Suprapubic skin (tissue), 4 donors: ENCODE measurements at places on chromosomes 4 and X. TPM values are rescaled to one million over a fixed set of nuclear protein-coding genes. Genes with fewer than 3 reads are reported as not detected.

P2RY10 gene
- total RNA-seq: not detected

HADH gene
- total RNA-seq: 39.4 TPM

F11 gene
- not detected for total RNA-seq

COQ2 gene
- 14.3 TPM for total RNA-seq

NDP gene
- not detected for total RNA-seq

ADRA2C gene
- 3.3 TPM for total RNA-seq

F8A3 gene
- total RNA-seq: 14.6 TPM

CT45A1 gene
- not detected for total RNA-seq

DMRTC1 gene
- total RNA-seq: not detected

C4orf36 gene
- total RNA-seq: not detected

WNK3 gene
- total RNA-seq: 0.34 TPM

DNA sequence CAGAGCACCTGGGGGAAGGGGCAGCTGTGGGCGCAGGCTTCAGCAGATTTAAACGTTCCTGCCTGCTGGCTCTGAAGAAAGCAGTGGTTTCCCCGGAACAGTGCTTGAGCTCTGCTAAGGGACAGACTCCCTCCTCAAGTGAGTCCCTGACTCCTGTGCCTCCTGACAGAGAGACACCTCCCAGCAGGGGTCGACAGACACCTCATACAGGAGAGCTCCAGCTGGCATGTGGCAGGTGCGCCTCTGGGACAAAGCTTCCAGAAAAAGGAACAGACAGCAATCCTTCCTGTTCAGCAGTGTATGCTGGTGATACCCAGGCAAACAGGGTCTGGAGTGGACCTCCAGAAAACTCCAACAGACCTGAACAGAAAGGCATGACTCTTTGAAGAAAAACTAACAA, 68.1 kb downstream of the ZC4H2 start:
- no peak for DNase-seq

- no peak for DNase-seq
Measured at GRCh38 chr4:91914176-91914804, 389.5 kb upstream of the GRID2 start.

DNA sequence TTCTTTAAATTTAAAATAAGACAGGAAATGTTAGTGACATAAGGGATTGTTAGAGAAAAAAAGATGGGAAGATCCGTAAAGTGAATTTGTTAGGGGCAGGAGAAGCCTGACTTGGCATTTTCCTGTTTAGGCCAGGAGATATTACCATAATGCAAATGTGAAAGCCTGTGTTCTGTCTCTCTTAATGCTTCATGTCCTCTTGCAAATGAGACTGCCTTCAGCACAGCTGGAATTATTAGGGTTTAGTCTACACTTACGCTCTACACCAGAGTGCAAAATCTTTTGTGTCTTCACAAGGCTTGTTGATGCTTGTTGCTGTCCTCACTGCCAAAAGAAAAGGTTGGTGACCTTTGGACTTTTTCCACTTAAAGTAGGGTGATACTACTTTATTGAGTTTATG, 56.8 kb downstream of the JADE1 start:
- DNase-seq: no peak

DNA sequence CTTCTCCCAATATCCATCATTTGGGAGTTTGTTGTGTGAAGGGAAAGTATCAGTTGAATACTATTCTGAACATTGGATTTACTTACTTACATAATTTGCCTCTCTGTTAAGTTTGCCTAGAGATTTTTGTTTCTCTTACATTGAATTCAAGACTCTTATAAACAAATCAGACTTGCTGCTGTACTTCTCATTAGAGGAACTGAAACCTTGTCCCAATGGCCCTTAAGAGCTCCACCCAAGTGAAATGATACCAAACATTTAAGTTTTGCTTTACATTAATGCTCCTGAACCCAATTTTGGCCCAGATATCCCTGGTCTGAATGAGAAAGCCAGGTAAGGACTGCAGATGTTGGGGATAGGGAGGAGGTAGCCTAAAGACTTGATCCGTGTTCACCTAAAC, 32.0 kb downstream of the HAND2 start:
- no peak for DNase-seq

- no peak for DNase-seq
Measured at GRCh38 chr4:145847764-145848163, 90.9 kb downstream of the ZNF827 start.

- no peak for DNase-seq
Measured at GRCh38 chr4:177041356-177041755, 248.6 kb upstream of the VEGFC start.

DNA sequence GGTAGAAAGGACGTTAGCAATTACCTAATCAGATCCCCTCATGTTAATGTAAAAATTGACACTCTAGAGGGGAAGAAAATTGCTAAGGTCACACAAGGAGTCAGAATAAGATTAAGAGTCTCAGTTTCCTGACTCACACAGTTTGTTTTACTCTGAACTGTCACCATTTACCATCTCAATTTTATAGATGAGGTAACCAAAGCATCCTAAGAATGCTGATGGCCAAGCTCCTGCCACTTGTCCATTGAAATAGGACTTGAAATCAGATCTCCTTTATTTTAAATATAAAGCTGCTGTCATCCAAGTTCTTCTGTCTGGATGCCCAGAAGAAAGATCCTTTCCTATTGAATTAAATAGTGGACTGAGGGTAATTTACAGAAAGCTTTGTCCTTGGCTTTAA, 114.8 kb upstream of the VAMP7 start:
- no peak for DNase-seq

- DNase-seq: no peak
Measured at GRCh38 chr4:46645126-46645525, 255.2 kb upstream of the GABRA2 start.

DNA sequence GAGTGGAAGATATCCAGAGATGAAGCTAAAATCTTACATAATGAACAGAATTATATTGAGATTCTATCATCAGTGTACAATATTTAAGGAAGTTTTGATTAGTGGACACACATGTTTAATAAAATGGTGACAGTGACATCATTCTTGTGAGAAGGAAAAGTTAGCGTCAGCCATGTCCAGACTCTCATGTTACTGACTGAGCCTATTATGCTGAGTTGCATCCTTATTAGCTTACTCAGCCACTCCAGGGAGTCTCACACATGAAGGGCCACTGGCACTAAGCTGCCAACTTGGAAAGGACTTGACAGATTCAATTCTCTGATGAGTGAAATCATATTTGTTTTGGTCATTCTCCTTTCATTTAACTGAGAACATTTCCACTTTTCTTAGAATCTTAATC, 170.6 kb downstream of the BANK1 start:
- no peak for DNase-seq

DNA sequence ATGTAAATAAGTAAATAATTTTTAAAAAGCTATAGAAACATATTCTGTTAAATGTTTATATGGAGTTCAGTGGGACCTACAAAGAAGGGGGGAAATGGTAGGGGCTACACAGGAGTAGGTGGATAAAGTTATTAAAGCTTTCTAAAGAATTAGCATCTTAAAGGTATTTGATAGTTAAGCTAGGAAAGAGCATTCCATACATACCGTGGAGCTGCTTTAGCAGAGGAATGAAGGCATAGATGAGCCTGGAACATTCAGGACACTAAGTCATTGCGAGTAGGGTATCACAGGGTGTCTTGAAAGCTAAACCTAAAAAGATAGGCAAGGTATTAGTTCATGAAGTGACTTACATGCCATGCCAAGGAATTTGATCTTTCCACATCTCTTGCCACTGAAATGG, 60.4 kb downstream of the SLC10A6 start:
- DNase-seq: no peak

- no peak for DNase-seq
Measured at GRCh38 chr4:3375688-3376087, 66.1 kb upstream of the HGFAC start.
